Activated naive CD4-positive, alpha-beta T cell treated with anti-CD3 and anti-CD28 coated beads, Interleukin-2, amount 10 ng/mL, durations not matched to agents 7 days and 5 days (primary cell): ENCODE measurements at places on chromosomes 11 and 22.

DNA sequence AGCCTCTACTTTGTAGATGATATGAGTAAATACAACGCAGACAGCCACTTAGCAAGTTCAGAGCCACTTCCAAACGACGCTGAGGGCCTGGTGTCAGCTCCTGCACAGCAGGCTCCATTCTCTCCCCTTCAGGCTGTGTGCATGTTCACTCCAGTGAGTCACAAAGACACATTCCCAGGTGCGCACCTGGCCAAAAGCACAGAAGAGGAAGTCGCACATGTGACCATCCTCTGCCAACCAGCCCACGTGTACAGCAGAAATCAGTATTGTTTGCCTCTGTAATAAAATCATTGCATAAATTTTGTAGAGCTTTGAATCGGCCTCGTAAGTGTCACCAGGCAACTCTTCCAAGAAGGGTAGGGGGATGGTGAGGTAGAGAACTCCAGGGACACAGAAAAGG lies 19.5 kb upstream of the TPH1 start:
- no peak for DNase-seq

DNA sequence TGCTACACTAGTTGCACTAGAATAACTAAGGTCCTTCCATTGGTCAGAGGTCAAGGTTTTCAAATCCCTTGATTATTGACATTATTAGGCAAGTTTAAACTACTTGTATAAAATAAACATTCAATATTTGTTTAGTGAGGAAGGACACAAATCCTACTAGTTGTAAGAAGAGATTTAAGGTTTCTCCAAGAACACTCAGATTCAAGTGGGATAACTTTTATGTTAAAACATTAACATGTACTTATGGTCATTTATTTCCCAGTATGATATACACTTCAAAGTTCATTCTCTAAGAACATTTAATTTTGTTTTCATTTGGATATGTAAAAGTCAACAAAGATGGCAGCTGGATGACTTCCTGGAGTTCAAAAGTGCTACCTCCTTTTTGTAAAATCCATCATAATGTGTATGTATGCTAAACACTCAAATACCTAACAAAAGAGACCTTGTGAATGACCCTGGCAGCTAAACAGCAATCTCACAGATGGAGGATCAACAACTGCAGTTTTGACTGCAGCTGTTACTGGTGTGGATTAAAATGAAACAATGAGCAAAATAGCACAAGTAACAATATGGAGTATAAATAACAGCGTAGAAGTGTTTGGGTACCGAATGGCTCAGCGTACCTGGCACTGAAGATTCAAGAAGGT lies 1.5 kb downstream of the CCDC90B start:
- DNase-seq: no peak

- DNase-seq: no peak
These were observed 71.5 kb downstream of the FCHSD2 start for GRCh38 chr11:73070653-73071052.

DNA sequence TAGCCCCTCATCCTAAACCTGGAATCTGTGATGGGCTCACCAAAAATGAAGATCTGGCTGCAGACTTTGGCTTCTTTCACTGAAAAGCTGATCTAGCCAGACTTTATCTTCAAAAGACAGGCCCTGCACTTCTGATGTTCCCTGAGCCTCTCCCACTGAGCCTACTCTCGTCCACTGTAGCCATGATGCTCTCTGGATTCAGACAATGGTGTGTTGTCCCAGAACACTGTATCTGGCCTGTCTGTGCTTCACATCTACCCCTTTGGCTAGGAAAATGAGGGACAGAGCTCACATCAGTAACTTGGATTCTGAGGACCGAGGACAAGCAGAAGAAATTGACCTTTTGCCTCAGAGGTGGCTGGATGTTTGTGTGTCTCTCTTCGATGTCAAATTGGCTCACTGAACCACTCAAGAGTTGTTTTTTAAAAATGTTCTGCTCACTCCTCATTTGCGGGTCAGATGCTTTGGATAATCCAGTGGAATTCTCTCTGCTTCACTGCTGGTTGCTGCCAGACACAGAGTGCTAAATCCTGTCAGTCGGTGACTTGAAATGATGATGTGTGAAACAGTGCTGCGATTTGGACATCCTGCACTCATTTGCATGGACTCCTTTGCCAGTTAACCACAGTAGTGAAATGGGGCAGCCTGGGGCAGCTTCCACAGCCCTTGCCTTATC lies 67.5 kb downstream of the ARFGAP2 start:
- no peak for DNase-seq

DNA sequence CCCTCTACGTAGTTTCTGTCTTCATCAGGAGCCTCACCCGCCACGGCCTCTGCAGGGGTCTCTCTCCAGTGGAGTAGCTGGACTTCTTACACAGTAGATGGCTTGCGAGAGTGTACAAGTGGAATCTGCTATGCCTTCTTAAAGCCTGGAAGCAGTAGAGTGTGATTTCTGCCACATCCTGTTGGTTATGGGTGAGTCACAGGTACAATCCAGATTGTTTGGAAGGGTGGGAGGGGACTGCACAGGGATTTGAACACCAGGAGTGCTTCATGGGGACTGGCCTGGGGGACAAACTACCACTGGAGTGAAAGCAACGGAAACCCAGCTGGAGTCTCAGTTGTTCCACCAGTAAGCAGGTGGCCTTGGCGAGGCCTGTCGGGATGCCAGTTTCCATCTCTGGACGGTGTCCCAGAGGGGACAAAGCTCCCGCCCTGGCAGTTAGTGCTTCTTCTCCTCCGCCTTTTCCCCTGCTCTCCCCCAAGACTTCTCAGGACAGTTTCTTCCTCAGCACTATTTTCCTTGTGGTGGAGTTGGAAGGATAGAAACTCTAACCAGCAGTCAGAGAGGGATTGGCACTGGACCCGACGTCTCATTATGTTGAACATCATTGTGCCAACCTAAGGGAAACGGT lies 85.0 kb upstream of the RCN1 start:
- DNase-seq: no peak

GRCh38 chr11:121808096-121808495 lies 307.9 kb downstream of the BLID start:
- DNase-seq: no peak

- no peak for DNase-seq
These were observed 9.1 kb downstream of the SLC36A4 start for GRCh38 chr11:93188726-93189125.
